ENCODE measurements at places on chromosomes 4 and X. TPM values are rescaled to one million over a fixed set of nuclear protein-coding genes. Genes with fewer than 3 reads are reported as not detected.

- no peak for DNase-seq
Measured at GRCh38 chr4:181176306-181176705, 1066.9 kb upstream of the TENM3 start.

GRCh38 chrX:1327651-1328304 is 8.8 kb upstream of the IL3RA start:
- no peak for DNase-seq

DNA sequence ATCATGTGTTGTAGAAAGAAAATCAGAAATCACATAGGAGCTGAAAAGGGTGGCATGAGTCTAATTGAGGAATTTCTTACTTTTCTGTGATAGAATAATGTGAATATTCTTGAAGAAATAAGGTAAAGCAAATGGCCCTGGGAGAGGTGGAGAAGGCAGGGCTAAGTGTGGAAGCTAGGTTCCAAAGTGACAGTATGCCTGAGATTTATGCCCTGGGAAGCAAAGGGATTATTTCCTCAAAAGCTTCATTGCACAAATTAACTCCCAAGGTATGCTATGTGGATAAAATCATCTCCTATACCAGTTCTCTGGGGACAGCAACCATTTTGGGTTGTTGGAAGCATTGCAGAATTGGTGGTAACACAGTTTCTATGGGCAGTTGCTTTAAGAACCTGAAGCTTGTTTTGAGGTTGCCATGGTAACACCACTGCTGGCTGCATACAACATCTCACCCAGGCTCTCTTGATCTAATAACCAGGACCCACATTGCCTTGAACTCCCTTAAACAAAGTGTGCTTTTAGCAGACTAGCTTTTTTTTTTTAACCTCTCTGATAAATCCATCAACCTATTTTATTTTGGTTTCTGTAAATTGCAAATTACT is 21.0 kb downstream of the MAOA start:
- no peak for DNase-seq

DNA sequence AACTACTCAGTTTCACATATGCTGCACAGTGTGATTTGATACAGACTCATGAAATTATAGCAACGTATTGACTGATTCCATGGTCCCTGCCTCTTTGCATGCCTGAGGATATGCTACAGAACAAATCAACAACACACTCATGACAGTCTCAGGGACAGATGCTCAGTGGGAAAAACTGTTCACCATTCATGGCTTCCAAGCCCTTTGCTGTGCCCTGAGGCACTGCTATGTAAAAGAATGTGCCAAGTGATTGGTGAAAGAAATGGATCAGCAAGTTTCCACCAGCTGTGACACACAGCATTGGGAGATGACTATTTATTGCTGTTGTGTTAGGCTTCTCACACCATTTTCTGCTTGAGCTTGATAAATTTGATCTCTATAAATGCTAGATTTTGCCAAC is 825.6 kb upstream of the INTU start:
- no peak for DNase-seq

GRCh38 chrX:18889346-18890048 is 94.4 kb downstream of the PHKA2 start:
- no peak for DNase-seq

DNA sequence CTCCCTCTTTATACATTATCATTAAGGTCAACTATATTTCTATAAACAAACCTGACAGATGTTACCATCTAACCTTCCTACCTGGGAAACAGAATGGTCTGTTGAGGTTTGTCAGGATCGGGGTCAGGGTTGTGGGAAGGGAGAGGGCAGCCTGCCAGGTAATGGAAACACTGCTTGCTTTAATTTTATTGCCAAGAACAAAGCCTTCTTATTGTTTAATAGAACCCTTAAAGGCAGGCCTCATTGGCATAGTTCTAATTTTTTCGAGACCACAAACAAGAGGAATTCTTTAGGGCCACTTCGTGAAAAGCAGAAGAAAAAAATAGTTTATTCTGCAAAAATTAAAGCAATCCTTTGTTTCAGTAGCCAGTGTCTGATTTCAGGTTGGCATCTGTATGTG is 113.2 kb downstream of the MID1 start:
- no peak for DNase-seq

DNA sequence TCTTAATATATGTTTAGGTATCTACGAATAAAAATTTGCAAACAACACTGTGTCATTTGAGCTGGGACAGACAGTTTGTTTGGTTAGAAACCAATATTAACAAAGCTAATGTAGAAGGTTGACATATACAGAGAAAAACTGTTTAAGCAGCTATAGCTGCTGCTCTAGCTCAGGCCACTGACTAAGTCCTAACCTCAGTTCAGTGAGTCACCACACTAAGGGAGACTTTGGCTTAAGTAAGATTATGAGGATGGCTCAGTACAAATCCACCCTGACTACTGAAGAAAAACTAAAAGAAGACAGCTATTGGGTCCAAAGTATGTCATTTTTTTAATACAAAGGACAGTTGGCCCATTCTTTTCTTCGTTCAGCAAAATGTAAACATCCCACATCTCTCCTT is 717.3 kb upstream of the ACTRT1 start:
- DNase-seq: no peak

GRCh38 chr4:153143527-153144348 is 60.5 kb upstream of the TRIM2 start:
- no peak for DNase-seq

GRCh38 chr4:89422441-89422990 is 114.9 kb upstream of the GPRIN3 start:
- no peak for DNase-seq

GRCh38 chrX:9851890-9852289 is 65.7 kb downstream of the SHROOM2 start:
- DNase-seq: no peak

DNA sequence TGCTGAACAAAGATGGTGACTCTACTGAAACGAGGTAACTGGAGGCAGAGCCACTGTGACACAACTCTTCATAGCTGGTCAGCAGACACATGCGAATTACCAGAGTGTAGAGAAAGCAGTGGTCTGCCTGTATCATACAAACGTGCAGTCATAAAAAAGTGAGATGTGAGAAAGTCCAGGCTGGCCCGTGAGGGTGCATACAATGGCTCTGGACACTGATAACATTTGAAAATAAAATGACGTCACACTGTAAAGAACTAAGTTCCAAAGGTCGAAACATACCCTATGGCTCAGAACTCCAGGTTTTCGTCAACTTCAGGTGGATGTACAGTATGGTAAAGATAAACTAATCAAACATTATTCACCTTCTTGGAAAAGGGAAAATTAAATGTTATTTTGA is 95.7 kb downstream of the SHISA3 start:
- DNase-seq: no peak

- no peak for DNase-seq
Measured at GRCh38 chrX:119292445-119292844, 56.4 kb downstream of the PGRMC1 start.

- DNase-seq: peak; percentile 57
Measured at GRCh38 chr4:37981844-37982720, 21.9 kb downstream of the PTTG2 start.

GRCh38 chrX:17024886-17025285 is 78.4 kb downstream of the REPS2 start:
- peak; percentile 52 for DNase-seq

GRCh38 chr4:18593297-18594002 is 571.9 kb upstream of the LCORL start:
- peak; percentile 71 for DNase-seq

- peak; percentile 8 for DNase-seq
Measured at GRCh38 chr4:77073106-77073809, 2.5 kb downstream of the CCNI start.

GRCh38 chr4:102593147-102593546 is 92.0 kb downstream of the NFKB1 start:
- DNase-seq: no peak

DNA sequence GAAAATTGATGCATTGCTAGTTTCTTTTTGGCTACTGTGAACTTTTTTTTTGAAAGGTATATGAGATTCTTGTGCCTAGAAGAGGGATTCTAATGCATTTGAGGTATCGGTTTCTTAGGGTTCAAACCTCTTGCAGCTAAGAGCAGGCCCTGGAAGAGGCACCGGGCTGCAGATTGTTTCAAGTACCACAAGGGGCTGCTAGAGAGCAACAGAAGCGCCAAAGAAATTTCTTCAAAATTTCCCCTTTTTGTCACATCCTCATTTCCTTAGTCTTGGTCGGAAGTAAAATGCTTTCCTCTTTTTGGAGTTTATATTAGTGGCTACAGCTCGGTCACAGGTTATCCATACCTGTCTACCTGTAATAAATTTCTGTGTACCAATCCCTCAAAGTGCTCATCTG is 89.8 kb downstream of the PDGFRA start:
- DNase-seq: peak; percentile 56

GRCh38 chr4:181293014-181293413 is 950.2 kb upstream of the TENM3 start:
- DNase-seq: no peak

GRCh38 chr4:4296283-4296846 is 6.3 kb downstream of the ZBTB49 start:
- no peak for DNase-seq

DNA sequence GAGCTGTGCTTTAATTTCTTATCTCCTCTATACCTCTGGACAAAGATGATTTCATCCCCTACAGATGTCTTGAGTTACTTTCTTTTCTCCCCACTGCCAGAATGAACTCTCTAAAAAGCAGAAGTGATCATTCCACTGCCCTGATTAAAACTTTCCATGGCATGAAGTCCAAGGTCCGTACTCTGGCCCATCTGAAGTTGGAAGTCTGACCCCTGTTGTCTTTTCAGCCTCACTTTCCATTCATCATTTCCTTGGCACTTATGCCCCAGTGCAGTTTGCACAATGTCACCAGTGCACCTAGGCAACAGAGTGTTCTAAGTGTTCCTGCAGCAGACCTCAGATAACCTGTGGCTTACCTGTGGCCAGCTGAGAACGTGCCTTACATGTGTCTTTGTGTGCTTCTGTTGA is 242.4 kb downstream of the FRAS1 start:
- DNase-seq: peak; percentile 3

- no peak for DNase-seq
Measured at GRCh38 chrX:11750046-11750445, 8.0 kb upstream of the MSL3 start.

GRCh38 chr4:37650481-37650880 is 35.7 kb downstream of the RELL1 start:
- DNase-seq: no peak

- peak; percentile 30 for DNase-seq
Measured at GRCh38 chr4:39699687-39700409, 1.9 kb downstream of the UBE2K start.

The GLUD2 gene
- 0.24 TPM for total RNA-seq

The RNF212 gene
- total RNA-seq: not detected

The UNC5C gene
- not detected for total RNA-seq

The NAA11 gene
- total RNA-seq: not detected

The GLRA2 gene
- not detected for total RNA-seq

The GCNA gene
- 4.2 TPM for total RNA-seq

The KLHL34 gene
- total RNA-seq: not detected

The HSFX2 gene
- not detected for total RNA-seq

Data from OCI-LY7 (cell line).